ENCODE measurements at places on chromosomes 5 and 9.

GRCh38 chr9:81609782-81610739, 79.3 kb downstream of the TLE1 start:
- no peak for DNase-seq

DNA sequence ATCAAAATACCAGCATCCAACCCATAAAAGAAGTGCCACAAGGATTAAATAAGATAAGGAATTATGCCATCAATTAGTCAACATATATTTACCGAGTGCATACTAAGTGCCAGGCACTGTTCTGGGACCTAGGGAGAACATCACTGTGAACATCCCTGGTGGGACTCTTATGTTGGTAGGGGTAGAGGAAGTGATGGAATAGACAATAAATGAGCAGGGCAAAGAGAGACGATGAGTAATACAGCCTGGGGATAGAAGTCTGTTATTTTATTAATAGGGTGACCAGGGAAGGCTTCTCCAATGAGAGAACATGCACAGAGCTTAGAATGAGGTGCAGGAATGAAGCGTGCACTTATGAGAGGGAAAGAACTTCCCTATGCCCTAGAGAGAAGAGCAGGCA, 47.4 kb upstream of the VLDLR start:
- DNase-seq, result no peak

DNA sequence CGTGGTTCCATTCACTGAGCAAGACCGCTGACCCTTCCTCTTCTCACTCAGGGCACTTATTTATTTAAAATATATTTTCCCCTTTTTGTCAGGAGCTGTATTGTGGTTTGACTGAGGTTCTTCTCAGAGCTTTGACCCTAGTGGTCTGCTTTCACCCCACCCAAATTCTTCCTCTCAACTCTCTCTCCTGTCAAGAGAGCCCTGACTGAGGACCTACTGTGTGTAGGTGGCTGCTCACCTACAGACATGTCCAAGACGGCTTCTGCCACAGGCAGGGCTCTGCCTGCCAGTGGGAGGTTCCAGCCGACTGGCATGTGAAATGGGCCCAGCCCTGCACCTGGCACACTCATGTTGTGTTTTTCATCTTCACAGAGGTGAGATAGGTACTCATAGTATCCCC, 5.2 kb downstream of the DCANP1 start:
- DNase-seq, result no peak

GRCh38 chr5:37926732-37927131, 86.9 kb upstream of the GDNF start:
- no peak for DNase-seq

GRCh38 chr5:59189472-59190244, 606.8 kb downstream of the RAB3C start:
- no peak for DNase-seq

DNA sequence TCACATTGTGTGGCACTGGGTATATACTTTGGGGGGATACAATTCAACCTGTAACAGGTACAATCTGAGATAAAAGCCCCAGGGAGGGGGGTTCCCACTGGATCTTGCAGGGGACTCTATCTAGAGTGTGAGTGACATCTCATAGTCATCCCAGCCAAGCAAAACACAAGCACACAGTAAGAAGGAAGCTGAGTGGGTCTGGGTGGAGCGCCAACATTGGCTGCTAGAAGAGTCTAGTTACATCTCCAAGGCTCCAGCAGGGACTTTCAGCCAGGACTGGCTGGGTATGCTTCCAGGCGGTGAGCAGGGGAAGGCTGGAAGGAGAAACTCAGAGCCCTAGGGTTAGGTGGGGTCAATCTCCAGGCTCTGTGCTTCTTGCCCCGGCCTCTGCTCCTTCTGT, 53.0 kb downstream of the IL31RA start:
- no peak for DNase-seq

GRCh38 chr5:80566711-80567259, 3.3 kb downstream of the ANKRD34B start:
- no peak for DNase-seq

DNA sequence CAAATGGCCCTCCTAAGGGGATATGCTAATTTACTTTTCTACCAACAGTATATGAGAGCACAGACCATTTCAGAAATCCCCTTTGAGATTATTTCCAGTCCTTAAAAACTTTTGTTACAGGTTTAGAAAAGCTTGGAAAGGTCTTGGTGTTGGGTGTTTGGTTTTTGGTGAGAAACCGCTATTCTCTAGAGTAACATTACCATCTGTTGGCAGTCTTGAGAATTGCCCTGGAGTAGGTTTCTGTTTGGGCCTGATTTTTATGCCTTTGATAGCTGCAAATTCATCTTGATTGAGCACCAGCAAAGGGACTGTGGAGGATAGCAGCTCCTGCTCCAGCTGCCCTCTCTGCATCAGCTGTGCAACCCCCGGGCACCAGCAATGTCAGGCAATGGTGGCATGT, 8.0 kb downstream of the NUDT2 start:
- DNase-seq, result no peak

- DNase-seq, result no peak
Measured at GRCh38 chr9:125639057-125639456, 68.0 kb downstream of the MAPKAP1 start.

GRCh38 chr5:143153332-143154119, 250.0 kb downstream of the NR3C1 start:
- DNase-seq, result no peak

- DNase-seq, result no peak
Measured at GRCh38 chr5:127634007-127634406, 14.9 kb upstream of the CTXN3 start.

- DNase-seq, result no peak
Measured at GRCh38 chr5:167896814-167897213, 394.6 kb upstream of the WWC1 start.

GRCh38 chr9:125700791-125701190, 6.2 kb downstream of the MAPKAP1 start:
- peak; percentile 57 for DNase-seq

DNA sequence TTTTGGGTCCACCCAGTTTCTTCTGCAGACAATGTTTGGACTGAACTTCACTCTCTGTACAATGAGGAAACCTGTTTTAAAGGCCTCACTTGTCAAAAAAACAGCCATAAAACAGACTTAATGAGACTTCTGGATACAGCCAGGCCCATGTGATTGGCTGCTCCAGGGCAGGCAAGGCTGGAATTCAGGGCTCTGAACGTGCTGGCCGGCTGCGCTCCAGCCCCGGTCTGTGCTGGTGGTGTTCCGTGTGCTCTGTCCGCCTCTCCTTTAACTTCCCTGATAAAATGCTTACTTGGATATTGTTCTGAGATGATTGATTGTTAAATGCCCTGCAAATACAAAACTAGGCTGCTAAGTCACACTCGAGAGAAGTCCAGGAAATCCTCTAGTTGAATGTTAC, 131.2 kb upstream of the KLF4 start:
- no peak for DNase-seq

GRCh38 chr5:428754-429452, 14.1 kb upstream of the EXOC3 start:
- no peak for DNase-seq

All from DMS79 treated with DMSO at 0.1 percent for 48 hours (cell line).